Endothelial cell (in vitro differentiated cells): ENCODE measurements at places on chromosomes 6 and 20. TPM values are rescaled to one million over a fixed set of nuclear protein-coding genes. Genes with fewer than 3 reads are reported as not detected.

DNA sequence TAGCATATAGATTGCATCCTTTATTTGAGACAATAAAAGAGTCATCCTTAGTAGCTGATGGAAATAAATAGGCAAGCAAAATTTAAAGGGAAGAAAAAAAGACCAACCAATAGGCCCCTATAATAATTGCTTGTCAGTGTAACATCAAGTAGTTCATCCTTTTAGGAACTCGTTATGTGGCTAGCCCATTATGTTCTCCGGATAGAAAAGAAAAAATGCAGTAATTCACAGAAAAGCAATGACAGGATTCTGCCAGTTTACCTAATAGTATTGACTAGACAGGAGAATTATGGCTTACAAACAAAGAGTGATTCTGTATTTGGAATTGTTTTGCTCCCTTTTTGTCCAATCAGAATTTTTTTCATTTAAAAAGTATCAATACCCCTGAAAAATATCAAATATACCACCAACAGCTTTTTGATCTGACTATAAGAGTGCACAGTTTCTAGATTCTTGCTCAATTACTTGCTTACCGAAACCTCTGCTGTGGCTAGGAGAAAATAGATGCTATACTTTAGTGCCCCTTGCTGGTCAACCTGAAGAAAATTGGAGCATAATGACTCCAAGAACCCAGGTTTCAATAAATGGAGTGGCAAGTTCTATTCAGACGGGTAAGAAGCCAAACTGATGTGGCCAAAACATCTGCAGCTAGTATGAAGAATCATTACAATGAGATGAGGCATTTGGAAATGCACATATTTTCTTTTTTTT is 91.5 kb upstream of the SASH1 start:
- no peaks in the 10 kb centered on the region for H3K27me3 ChIP-seq
- no peaks in the 10 kb centered on the region for H3K36me3 ChIP-seq
- DNase-seq, result no peak

- H3K36me3 ChIP-seq, result no peaks in the 10 kb centered on the region
- H3K27me3 ChIP-seq, result no peaks in the 10 kb centered on the region
- DNase-seq, result no peak
- no peak overlapping the region for H3K27ac ChIP-seq
Measured at GRCh38 chr6:46637145-46637544, 15.5 kb downstream of the CYP39A1 start.

DNA sequence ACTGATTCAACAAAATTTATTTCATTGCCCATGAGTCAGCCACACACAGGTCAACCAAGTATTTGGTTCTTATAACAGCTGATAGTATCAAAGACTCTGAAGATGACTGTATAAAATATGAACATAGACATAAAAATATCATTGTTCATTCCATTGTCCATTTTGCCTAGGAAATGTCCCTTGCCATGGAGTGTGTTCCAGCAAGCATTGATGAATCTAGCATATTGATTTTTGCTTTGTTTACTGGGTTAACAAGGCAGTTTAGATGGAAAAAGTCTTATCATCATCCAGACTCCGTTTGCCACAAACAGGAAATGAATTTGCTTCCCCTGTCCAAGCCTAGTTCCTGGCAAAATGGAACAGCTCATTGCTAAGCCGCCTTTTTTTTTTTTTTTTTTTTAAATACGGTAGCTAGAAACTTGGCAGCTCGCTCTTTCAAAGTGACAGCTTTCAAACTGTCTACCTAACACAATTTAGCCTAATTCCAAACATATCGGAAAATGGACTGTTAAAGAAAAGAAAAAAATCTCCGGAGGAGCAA is 7.5 kb downstream of the F13A1 start:
- no peak overlapping the region for H3K4me3 ChIP-seq
- H3K27ac ChIP-seq, result peak overlapping the region; percentile 74
- no peak for DNase-seq

- peaks cover 3% of the 10 kb centered on the region for H3K27me3 ChIP-seq
- H3K4me1 ChIP-seq, result peaks cover 16% of the 10 kb centered on the region
- no peak for DNase-seq
- H3K27ac ChIP-seq, result no peak overlapping the region
Measured at GRCh38 chr20:13118676-13119075, 102.4 kb upstream of the ISM1 start.

GRCh38 chr6:6683969-6684833 is 95.7 kb downstream of the LY86 start:
- no peak for DNase-seq
- H3K4me3 ChIP-seq, result no peak overlapping the region
- H3K36me3 ChIP-seq, result no peaks in the 10 kb centered on the region
- H3K27me3 ChIP-seq, result peaks cover 2% of the 10 kb centered on the region

KIF25 gene
- total RNA-seq, result not detected

GRCh38 chr20:6575912-6576401 is 191.5 kb upstream of the BMP2 start:
- DNase-seq, result no peak
- no peaks in the 10 kb centered on the region for H3K36me3 ChIP-seq
- H3K4me1 ChIP-seq, result no peaks in the 10 kb centered on the region

DNA sequence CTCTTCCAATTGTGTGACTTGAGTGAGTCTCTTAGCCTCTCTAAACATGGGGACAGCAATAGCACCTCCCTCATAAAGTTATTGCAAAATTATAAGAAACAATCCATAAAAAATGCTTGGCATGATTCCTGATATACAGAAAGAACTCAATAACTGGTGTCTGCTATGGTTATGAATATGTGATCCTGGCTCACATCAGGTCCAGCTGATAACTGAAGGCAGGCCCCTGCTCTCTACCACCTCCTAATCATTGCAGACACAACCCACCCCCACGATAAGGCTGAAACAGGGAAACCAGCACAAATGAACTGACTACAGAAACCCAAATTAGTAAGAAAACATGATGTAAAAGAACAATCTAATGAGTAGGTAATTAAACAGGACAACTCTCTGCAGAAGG is 5.4 kb downstream of the TRIM15 start:
- no peak for DNase-seq
- H3K36me3 ChIP-seq, result no peaks in the 10 kb centered on the region
- H3K27me3 ChIP-seq, result peaks cover 10% of the 10 kb centered on the region
- peaks cover 6% of the 10 kb centered on the region for H3K4me1 ChIP-seq

DNA sequence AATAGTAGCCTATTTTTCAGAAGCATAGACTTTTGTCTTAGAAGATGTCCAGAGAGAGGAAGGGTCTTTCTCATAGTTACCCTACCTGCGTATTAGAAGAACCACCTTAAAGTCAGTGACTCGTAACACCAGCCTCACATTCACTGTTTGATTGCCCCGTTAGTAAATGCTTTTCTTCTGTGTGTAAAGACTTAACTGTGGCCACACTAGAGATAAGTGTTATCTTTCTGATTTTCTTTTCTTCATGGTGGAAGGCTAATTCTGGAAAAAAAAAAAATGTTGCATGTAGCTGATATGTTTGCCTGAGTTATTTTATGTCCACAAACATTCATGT is 83.9 kb downstream of the SAMD3 start:
- H3K36me3 ChIP-seq, result peaks cover 31% of the 10 kb centered on the region
- no peak overlapping the region for H3K27ac ChIP-seq
- H3K27me3 ChIP-seq, result no peaks in the 10 kb centered on the region
- no peak overlapping the region for H3K4me3 ChIP-seq
- DNase-seq, result no peak
- H3K4me1 ChIP-seq, result peaks cover 19% of the 10 kb centered on the region

DSP gene
- total RNA-seq, result 109 TPM

DNA sequence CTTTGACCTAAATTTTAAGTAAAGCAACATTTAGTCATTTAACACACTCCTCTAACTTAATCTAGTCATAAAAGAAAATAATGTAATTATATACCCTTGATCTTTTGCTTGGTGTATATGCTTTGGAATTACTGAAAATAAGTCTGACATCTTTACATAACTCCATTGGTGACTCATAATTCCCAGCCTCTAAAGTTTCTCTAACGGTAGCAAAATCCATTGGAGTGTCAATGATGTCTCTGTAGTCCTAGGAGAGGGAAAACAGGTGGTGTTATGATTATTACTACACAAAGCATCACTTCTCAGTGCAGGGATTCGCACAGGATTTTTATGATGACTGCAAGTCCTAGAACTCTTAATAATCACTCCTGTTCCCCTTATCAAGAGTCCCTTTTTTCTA is 80.2 kb downstream of the IRAK1BP1 start:
- H3K4me3 ChIP-seq, result no peak overlapping the region
- DNase-seq, result no peak
- peaks cover 9% of the 10 kb centered on the region for H3K4me1 ChIP-seq

GRCh38 chr6:138909511-138909910 is 78.5 kb downstream of the REPS1 start:
- no peak overlapping the region for H3K4me3 ChIP-seq
- peak overlapping the region; percentile 25 for H3K27ac ChIP-seq
- H3K4me1 ChIP-seq, result peaks cover 15% of the 10 kb centered on the region
- H3K27me3 ChIP-seq, result peaks cover 4% of the 10 kb centered on the region
- H3K36me3 ChIP-seq, result peaks cover 35% of the 10 kb centered on the region

DNA sequence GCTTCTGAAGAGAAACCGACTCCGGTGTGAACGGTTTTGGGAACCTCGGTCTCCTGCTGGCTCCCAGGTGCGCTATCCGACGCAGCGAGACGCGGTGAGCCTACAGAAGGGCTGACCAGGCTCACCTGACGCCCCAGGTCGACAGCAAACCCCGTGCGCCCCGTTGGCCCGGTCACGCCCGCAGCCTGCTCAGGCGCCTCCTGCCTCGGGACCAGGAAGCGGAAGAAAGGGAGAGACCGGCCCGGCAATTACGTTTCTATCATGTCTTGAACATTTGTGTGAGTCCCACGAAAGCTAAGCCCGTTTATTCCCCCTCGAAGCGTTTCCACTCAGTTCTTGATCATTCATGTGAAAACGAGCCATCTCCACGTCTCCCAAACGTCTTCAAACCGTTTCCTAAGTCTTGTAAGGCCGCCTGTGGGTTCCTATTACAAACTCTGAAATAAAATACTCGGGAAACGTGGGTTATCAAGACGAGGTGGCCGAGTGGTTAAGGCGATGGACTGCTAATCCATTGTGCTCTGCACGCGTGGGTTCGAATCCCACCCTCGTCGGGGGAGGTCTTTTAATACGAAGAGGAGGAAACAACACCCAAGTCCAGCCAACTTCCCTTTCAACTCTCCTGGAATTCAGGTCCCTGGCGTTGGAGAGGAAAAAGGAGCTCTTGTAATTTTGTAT is 150.5 kb upstream of the PRSS16 start:
- DNase-seq, result peak; percentile 41
- peak overlapping the region; percentile 59 for H3K4me3 ChIP-seq
- peak overlapping the region; percentile 87 for H3K27ac ChIP-seq
- H3K4me1 ChIP-seq, result peaks cover 11% of the 10 kb centered on the region
